M059J (cell line): ENCODE measurements at places on chromosomes 6 and 20. TPM values are rescaled to one million over a fixed set of nuclear protein-coding genes. Genes with fewer than 3 reads are reported as not detected.

DNA sequence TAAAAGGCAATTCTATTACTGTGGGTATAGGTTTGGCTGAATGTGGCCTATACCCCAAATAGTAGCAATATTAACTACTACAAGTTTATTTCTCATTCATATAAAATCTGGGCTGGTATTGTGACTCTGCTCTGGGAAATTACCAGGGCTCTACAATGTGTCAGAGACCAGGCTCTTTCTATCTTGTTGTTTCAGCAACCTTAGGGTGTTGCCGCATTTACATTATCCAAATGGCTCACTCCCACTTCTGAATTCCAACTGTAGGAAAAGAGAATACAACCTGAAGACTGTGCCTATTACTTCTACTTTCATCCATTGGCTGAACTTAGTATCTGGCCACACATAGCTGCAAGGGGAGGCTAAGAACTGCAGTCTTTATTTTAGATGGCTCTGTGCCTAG, 106.7 kb upstream of the CENPW start:
- no peak for DNase-seq

DNA sequence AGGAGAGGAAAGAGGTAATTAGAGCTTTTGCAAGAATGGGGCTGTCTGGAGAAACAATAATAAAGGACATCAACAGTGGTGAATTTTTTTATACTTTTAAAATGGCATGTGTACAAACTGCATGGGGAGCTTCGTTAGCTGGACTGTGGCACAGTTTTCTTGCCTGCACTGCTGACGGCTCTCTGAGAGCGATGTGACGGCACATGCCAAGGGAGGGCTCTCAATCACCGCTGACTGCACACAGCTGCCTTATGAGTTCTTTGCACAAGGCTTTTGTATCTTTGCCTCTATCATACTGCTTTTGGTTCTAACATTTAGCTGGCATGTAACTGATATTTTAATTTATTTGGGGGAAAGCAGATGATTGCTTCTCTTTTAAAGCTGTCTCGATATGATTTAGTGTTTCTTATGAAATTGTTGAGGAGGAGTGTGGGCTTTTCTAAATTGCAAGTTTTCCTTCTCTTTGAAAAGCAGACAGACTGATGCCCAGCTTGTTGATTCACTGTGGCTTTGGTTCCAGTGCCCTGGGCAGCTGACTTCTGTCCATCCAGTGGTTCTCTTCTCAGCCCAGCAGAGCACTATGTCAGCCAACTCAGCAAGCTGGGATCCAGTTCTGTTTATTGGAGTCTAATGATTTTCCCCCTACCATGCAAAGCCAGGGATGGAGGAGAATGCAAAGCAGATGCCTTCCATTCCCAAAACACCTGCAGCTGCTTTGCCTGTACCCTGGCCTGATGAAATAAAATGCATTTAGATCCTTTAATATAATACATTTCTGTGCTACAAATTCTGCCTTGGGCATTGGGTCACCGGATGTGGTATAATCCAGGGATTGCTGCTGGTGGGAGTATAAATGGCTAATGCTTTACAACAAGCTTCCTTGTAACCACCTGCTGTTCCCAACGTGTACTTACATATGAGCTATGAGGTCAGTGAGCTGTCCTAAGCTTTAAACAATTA, 323.9 kb downstream of the ZFAND3 start:
- DNase-seq: no peak

- DNase-seq: no peak
Measured at GRCh38 chr6:62119401-62119800, 166.6 kb downstream of the KHDRBS2 start.

DNA sequence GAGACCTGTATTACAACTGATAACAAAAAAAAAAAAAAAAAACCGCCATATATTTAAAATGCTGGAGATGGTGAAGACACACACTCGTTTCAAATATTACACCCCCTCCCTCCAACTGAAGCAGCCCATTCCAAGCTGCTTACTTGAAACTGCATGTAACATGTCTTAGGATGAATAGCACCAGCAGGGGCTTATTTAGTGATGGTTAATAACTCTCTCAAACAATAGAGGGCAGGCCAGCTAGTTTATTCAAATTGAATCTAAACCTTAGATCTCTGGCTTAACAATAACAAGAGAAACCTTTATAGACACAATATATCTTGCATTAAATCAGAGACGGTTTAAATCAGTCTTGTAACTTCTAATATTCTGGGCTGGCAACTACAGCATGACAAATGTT, 9.3 kb upstream of the JPH2 start:
- DNase-seq: peak; percentile 41

DNA sequence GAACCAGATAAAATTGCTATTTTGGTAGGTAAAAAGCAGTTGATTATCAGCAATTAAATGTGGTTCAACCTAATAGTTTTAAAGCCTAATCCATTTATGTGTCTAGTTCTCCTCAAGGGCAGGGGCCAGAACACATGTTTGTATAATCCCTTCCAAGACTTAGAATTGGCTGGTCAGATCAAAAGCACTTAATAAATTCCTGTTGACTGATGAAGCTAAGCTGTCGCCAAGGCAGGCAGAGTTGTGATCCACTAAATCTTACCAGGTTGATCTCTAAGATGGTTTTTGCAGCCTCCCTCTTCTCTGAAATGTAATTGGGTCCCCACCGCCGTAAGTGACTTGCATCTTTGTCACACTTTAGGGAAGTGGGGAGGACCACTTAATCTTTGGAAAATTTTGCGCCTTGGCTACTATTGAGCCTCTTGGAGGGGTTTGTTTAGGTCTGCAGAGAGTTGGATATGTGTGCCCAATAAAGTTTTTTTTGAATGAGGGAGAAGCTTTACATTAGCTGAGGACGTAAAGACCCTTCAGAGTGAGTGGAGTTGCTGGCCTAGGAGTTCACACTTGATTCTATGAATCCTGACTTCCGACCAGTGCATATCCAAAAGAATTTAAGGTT, 65.9 kb downstream of the PHF20 start:
- DNase-seq: peak; percentile 49

- DNase-seq: peak; percentile 70
Measured at GRCh38 chr6:75922226-75922625, 150.2 kb downstream of the IMPG1 start.

GRCh38 chr6:82259389-82259788, 11.8 kb upstream of the IBTK start:
- no peak for DNase-seq

GRCh38 chr6:90350689-90351554, 54.3 kb upstream of the BACH2 start:
- DNase-seq: no peak

DNA sequence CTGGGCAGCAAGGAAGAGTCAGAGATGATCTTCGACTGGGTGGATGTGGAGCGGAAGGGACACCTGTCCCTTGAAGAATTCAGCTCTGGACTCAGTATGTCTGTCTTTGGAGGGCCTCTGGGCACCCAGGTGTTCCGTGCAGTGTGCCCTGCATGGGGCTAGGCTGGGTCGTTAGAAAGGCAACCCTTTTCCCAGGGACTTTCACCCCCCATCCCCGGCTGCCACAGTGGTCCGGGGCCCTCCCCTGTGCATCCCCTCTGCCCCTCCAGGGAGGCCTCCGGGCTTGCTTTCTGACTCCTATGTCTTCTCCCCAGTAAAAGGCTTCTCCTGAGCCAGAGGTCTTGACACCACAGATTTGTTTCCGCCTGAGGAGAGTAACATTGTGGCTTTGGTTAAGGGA, 16.2 kb downstream of the RAB44 start:
- DNase-seq: no peak

DNA sequence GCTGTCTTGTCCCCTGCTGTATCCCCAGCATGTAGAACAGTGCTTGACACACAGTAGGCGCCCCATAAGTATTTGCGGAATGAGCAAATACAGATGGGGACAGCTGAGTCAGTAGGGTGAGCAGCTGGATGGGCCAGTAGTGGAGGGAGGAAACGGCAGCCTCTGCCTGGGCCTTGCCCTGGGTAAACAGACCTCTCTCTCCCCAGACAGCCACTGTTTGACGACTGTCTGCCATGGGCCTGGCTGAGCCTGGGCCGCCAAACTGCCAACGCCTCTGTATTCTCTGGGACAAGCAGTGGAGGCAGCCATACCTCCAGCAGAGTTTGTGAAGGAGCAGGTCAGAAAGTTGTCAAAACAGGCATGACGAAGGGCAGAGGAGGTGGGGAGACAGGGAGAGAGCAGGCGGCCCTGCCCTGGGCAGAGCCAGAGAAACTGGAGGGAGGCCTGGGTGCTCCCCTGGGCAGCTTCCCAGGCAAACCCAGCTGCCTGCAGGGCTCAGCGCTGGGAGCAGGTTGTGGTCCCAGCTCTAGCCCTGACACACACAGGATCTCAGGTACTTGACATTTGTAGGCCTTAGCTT, 15.2 kb downstream of the HNF4A start:
- no peak for DNase-seq

- DNase-seq: peak; percentile 92
Measured at GRCh38 chr6:31114970-31115849, 610 bp downstream of the PSORS1C1 start.

DNA sequence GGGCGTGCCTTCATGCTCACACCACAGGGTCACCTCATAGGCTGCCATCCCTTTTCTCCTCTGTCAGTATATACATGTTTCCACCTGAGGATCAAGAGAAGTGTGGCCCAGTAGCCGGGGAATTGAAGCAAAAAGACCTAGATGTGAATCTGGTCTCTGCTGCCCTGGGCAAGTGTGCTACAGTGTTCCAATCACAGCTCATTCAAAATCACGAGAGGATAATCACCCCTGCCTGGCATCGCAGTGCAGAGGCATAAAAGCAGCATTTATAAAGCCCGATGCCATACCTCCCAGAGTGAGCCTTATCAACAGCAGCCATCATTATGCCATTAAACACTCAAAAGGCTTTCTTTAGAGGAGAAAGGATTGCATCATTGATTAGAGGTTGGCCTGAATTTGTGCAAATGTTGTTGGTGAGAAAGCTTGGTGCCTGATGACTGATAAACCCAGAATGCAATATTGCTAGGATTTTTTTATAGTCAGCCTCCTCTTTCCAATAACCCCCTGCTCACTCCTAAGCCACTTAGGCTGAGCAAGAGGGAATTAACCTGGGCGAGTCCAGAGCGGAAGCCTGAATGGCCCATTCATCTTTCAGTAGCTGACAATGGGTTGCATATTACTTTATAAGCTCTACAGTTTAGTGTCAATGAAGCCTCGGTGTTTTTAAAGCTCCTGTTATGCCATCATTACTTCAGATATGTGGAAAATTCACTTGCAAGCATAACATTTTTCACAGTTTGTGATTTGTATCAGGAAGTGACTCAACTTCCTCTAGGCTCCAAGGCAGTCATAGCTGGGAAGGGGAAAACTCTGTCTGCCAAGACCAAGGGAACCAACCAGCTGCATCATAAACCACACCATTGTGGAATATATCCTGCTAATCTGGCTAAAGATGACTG, 92.5 kb upstream of the NXT1 start:
- DNase-seq: peak; percentile 97

- peak; percentile 21 for DNase-seq
Measured at GRCh38 chr6:80022803-80023202, 18.4 kb downstream of the TTK start.

DNA sequence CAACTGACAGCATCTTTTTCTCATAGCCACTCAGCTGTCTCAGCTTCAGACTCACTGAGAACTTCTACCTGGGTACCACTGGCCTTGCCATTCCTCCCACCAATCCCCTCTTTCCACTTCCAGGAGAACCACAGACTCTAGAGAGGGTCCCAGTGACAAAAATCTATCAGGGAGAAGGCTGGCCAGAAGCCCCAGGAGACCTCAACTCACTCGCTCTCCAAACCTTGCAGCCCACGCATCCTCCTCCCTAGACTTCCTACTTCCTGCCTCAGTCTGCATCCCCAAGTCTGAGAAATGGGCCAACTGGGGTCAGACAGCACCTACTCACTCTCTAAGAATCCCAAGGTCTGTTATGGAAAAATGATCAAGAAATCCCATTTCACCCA, 1.2 kb downstream of the TMEM239 start:
- DNase-seq: no peak

GRCh38 chr6:156778454-156779205, 1.5 kb downstream of the ARID1B start:
- peak; percentile 50 for DNase-seq

DNA sequence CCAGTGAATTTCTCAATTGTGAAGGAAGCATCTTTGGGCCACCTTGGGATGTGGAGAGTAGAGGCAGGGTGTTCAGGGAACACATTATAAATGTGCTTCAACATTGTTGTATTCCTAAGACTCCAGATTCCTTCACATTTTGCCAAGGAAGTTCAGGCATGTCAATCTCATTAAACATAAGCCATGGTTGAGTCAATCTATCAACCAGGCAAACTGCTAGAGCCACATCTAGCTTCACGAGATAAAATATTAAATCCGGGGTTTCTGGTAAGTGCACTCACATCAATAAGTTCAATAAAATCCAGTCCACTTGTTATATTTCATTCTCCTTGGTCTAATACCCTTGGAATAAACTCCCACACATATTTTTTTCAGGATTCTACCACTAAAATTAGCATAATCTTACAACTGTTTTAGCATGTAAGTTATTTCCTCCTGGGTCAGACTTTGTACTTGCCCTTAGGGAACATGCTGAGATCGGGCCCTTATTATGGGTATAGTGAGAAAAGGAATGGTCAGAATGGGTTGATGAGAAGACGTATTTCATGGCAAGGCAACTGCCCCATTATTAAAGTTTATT, 93.6 kb downstream of the ADTRP start:
- no peak for DNase-seq

DNA sequence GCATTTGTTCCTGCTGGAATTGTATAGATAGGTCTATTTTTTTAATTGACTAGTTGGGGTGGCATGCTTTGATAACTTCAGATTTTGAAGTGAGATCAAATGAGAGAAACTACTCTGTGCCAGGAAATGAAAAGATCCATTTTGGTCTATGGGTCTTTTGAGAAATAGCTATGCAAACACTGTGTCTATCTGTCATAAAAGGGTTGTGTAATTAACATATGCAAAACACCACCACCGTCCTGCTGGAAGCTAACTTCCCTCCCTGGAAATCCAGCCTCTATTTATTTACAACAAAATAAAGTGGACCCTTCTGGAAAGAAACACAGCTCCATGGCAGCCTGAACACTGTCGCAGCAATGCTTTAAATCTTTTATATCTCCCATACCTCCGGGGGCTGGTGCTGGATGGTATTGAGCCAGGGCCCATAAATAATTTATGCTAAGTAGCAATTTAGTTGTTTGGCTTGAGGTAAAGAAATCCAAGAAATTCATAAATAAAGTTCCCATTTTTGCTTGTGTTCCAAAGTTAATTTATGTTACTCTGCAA, 244.2 kb upstream of the POU3F2 start:
- DNase-seq: no peak

DNA sequence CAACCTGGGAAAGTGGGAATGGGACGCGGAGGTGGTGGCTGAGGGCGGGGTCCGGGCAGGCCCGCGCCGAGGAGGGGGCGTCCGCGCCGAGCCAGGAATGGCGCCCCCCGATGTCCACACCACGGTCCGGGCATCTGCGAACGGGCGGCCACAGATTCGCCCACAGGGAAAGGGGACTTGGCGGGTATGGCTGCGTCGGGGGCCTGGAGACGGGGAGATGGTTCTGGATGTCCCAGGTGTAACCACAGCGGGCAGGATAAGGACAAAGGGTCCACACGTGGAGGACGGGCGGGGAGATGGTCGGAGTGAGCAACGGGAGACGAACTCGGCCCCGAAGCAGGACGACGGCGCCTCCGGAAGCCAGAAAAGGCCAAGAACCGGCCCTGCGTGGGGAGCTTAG, 124.6 kb downstream of the WDR27 start:
- DNase-seq: no peak

KCNQ2 gene
- total RNA-seq: not detected in 2 replicates

SLC12A5 gene
- 0.37 and 1.8 TPM in 2 replicates for total RNA-seq

TCP11 gene
- not detected in 2 replicates for total RNA-seq

PBX2 gene
- total RNA-seq: 20.3 and 29.8 TPM in 2 replicates

GOPC gene
- total RNA-seq: 23.0 and 37.7 TPM in 2 replicates

RAET1G gene
- total RNA-seq: 19.7 and 20.6 TPM in 2 replicates

OVOL2 gene
- total RNA-seq: 0.22 TPM in 1 of 2 replicates, not detected in the other

CASS4 gene
- total RNA-seq: 0.15 TPM in 1 of 2 replicates, not detected in the other

PLA2G7 gene
- 0.20 and 0.57 TPM in 2 replicates for total RNA-seq

SDHAF4 gene
- total RNA-seq: 5.4 and 12.5 TPM in 2 replicates
